Left kidney (tissue), 8 donors: ENCODE measurements at places on chromosomes 1 and 21. TPM values are rescaled to one million over a fixed set of nuclear protein-coding genes. Genes with fewer than 3 reads are reported as not detected.

Gene SDE2
- polyA plus RNA-seq: 22.2 TPM

Gene PTGER3
- polyA plus RNA-seq: 43.8 TPM

Gene RGS4
- polyA plus RNA-seq: 11.0 TPM

Gene KIF21B
- polyA plus RNA-seq: 2.7 TPM

Gene KCNQ4
- polyA plus RNA-seq: 2.0 TPM

Gene LPAR3
- polyA plus RNA-seq: 1.4 TPM

Gene EFCAB7
- polyA plus RNA-seq: 27.5 TPM

Gene SMIM1
- polyA plus RNA-seq: 6.6 TPM

Gene MSH4
- polyA plus RNA-seq: 0.60 TPM

Gene CD52
- 5.6 TPM for polyA plus RNA-seq

Gene ACTL8
- not detected for polyA plus RNA-seq

Gene CELSR2
- polyA plus RNA-seq: 31.8 TPM

Gene SPATC1L
- 9.0 TPM for polyA plus RNA-seq

Gene RIT1
- 59.5 TPM for polyA plus RNA-seq

Gene MEAF6
- 108 TPM for polyA plus RNA-seq

Gene MTARC2
- polyA plus RNA-seq: 61.5 TPM

Gene SLAMF1
- polyA plus RNA-seq: not detected
